ENCODE measurements at places on chromosomes 4 and X.

DNA sequence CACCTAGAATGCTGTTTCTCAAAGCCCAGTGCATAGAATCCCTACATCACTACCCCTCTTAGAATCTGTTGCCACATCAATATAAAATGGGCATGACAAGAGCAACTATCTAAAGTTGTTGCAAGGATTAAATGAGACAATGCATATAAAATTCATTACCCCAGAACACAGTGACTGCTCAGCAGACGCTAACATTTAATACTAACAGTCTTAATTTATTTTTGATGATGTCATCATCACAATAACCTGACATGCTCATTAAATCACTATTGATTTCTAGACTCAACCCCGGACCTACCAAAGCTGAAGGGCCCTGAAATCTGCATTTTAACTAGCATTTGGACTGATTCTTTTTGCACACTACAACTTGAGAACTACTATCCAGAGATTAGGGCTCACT lies 3.9 kb downstream of the ARSJ start:
- DNase-seq, result no peak

- no peak for DNase-seq
Measured at GRCh38 chrX:16718824-16719333, 533 bp upstream of the SYAP1 start.

- DNase-seq, result no peak
Measured at GRCh38 chrX:15150586-15150985, 119.3 kb downstream of the ASB9 start.

GRCh38 chr4:76748649-76749048 lies 149.3 kb downstream of the SOWAHB start:
- peak; percentile 21 for DNase-seq

Data from stimulated activated naive CD8-positive, alpha-beta T cell treated with anti-CD3 and anti-CD28 coated beads, Interleukin-15, amount 100 ng/mL, for 72 hours (primary cell).